ENCODE measurements at places on chromosomes 3 and 15.

- no peak for DNase-seq
These were observed 7.6 kb downstream of the CTSH start for GRCh38 chr15:78937132-78937739.

- DNase-seq: no peak
These were observed 3.3 kb downstream of the SRGAP3 start for GRCh38 chr3:9246189-9246588.

- DNase-seq: no peak
These were observed 158.8 kb upstream of the IQSEC1 start for GRCh38 chr3:13231781-13232666.

DNA sequence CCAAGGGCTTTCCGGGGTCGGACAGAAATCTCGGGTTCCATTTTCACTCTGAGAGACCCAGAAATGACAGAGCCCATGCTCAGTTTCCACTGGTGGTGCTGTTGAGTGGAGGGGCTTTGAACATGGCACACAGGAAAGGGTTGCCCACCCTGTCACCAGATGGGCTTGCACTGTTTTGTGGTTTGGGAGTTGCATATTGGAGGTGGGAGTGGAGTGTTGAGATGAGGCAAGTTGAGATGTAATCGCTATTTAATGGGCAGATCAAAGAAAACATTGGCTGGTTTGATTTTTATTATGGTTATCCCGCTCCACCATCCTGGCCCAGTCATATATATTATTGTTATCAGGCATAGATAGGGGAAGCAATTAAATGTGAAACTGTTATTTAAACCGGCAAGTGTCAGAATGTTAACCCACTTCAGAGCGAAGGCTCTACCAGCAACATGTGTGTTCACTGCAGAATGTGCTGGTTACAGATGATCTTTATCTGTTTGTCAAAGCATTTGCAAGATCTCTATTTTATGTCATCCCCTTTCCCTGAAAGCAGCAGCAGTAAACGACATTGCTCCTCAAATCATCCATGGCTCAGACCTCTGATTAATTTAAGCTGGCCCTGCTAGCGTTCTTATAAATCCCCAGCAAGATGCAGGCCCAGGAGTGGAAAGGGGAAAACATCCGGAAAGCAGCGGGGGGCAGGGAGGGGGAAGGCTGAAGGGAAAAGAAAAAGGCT, 58.3 kb upstream of the TSEN2 start:
- no peak for DNase-seq

GRCh38 chr15:81221449-81221848, 24.8 kb downstream of the IL16 start:
- DNase-seq: peak; percentile 90

- DNase-seq: no peak
These were observed 29.6 kb downstream of the PLSCR4 start for GRCh38 chr3:146221276-146221675.
